ENCODE measurements at places on chromosomes 7 and 10.
A peak's percentile ranks its signal among the peaks of the same experiment; 100 is the strongest.

DNA sequence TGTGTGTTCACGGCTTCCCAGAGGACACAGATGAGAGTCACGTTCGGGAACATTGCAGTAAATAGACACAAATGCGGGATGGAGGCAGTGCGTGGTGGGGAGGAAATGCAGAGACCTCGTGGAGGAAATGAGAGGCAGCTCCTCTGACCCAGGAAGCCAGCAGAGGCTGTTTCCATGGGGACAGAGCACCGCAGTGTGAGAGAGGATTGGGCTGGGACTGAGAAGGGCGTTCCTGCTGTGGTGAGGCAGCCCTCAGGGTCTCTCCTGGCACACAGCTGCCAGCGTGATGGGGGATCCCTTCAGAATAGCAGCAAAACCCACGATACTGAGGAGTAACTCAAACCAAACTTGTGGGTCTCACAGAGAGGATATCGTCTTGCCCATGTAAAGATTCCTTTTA is 21.7 kb upstream of the BHLHA15 start:
- DNase-seq, result no peak

- DNase-seq, result no peak
These were observed 19.8 kb downstream of the TSPAN13 start for GRCh38 chr7:16773326-16773725.

DNA sequence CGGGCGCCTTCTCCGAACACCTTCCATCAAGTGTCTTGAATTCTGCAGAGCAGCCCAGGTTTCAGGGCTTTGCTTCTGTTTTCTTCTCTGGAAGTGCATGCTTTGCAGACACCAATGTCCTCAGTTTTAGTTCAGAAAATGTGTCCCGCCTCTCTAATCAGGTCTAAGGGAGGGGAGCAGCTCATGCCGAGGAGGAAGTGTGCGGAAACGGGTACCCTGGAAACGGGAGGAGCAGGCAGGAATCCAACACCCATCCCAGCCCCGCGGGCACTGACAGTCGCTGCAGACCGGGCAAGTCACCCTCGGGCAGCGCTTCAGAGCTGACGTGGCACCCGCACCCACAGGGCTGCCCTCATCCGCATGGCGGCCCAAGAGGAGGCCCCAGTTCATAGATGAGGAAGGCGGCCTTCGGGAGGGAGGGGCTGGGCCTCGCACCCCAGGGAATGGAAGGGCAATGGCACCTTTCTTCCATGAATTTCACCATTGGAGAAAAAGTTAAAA is 338.7 kb downstream of the DNAJB6 start:
- DNase-seq, result no peak

- DNase-seq, result no peak
These were observed 12.4 kb upstream of the TFAM start for GRCh38 chr10:58372607-58373441.

DNA sequence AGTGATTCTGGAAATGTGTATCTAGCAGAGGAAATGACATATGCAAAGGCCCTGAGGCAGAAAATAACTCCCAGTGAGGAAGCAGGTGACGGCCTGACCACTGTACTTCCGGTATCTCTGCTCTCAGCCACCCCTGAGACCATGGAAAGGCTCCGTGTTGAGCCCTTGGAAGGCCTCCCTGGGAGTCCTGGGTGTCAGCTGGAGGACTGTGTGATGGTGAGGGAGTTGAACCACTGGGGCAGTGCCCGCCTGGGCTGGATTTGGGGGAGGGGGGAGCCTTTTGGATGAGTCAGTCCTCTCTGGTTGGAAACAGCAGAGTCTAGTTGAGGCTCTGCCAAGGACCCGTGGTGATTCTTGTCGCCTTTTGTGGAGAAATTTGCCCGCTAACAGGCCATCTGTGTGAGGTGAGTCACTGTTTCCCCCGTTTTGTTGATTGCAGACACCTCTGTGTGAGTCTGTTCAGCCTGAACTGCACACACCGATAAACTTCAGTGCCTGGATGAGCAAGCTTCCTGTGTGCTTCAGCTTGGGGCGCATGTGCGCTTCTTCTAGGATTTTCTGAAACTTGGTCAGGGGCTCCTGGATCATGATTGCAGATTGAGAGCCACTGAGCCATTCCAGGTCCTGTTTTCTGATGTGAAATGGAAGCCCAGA is 98.6 kb downstream of the GRK5 start:
- DNase-seq, result peak; percentile 97
